Cerebellum (tissue), 4 donors: ENCODE measurements at places on chromosomes 12 and 14.
A peak's percentile ranks its signal among the peaks of the same experiment; 100 is the strongest.

GRCh38 chr12:69101505-69101904 lies 137.9 kb upstream of the CPSF6 start:
- no peak for DNase-seq

GRCh38 chr12:131671276-131671675 lies 39.6 kb upstream of the SFSWAP start:
- DNase-seq: no peak

DNA sequence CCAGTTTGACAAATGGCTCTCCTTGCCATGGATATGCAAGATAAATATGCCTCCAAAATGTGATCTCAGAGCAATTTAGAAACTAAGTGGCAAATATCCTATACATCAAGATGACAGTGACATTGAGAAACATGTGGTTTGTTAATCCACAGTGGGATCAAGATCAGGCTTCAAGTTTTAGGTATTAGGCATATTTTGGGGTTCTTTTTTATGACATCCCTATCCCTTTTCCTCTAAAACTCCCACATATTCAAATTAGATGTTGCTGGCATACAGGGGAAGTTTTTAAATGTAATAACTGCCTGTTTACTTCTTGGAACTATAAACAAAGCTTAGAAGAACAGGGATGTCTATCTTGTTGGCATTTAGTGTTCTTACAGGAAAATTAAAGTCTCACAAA lies 179.4 kb downstream of the CRADD start:
- no peak for DNase-seq

DNA sequence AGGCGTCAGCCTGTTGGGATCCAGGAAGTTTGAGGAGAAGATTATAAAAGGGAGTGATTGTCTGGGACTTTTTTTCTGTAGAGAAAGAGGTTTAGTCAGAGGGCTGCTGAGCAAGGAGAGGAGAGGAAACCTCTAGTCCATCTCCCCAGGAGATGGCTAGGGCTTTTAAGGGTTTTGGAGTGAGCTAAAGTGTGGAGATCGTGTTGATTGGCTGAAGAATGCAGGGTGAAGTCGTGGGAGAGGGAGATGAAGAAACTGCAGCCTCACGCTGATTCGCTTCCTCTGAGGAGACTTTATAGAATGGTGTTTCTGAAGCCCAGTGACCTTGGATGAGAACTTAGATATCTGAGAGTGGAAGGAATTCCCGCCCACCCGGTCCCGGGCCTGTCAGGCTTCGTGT lies 193.7 kb upstream of the PWP1 start:
- DNase-seq: no peak

DNA sequence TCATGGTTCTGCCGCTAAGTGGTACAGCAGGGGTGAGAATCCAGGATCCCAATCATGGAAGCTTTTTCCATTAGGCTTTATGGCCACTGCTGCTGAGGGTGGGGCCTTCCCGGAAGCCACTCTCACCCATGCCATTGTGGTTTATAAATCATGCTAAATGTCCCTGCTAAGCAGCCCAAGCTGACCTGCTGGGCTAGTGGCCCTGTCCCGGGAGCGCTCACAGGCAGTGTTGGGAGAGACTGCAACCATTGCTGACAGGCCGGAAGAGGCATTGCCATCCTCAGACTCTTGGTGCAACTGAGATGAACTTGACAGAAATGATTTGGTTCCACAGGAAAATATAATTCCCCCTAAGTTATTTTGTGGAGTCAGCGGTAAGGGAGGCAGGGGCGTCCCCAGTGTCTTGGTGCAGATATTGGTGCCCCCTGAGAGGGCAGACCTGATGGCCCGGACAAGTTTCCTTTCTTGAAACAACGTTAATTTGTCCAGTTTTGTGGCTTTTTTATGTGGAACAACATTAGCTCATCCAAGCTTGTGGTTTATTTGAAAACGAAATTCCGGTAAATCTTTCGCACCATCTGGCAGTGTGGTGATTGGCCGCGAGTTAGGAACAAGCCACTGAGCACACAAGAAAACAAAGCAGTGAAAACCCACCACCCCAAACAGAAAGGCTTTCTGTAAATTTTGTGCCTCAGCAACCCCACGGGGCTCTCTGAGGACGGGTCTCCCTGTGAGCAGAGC lies 82.3 kb downstream of the SSPN start:
- no peak for DNase-seq

GRCh38 chr14:80850197-80850814 lies 91.2 kb downstream of the CEP128 start:
- peak; percentile 33 for DNase-seq
